SW480 (cell line): ENCODE measurements at places on chromosomes 16 and 17.

DNA sequence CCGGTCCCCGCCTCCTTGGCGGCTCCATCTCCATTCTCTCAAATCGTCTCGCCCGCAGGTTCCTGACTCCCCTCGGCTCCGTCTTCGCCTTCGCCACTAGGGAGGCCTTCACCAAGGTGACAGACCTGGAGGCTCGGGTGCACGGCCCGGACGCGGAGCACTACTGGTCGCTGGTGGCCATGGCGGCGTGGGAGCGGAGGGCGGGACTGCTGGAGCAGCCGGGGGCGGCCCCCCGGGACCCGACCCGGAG lies 862 bp downstream of the GLTPD2 start:
- DNase-seq = no peak

GRCh38 chr16:47533744-47534292 lies 72.7 kb downstream of the PHKB start:
- DNase-seq = no peak

DNA sequence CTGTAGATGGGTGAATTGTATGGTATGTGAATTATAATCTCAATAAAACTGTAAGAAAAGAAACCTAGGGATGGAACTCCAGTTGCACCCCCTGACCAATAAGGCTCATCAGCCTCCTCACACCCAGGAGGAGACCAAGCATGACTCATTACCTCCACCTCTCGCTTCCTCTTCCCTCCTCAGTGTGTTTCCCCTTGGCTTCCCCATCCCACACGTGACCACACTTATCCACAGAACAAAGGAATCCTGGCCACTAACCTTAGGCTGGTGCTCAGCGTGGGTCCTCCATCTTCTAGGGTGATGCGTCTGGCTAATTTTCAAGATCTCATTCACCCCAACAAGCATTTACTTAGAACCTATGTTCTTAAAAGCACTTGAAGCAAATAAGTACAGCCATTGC lies 36.2 kb upstream of the MAP3K14 start:
- DNase-seq = no peak

GRCh38 chr17:28970879-28971278 lies 19.6 kb upstream of the PHF12 start:
- no peak for DNase-seq

GRCh38 chr17:44955674-44956425 lies 8.3 kb upstream of the KIF18B start:
- DNase-seq = no peak

GRCh38 chr17:42878123-42878880 lies 22.3 kb upstream of the G6PC1 start:
- DNase-seq = no peak

GRCh38 chr17:46972346-46972745 lies 6.7 kb downstream of the RPRML start:
- no peak for DNase-seq
